Neuronal stem cell (in vitro differentiated cells): ENCODE measurements at places on chromosomes 4 and X.

DNA sequence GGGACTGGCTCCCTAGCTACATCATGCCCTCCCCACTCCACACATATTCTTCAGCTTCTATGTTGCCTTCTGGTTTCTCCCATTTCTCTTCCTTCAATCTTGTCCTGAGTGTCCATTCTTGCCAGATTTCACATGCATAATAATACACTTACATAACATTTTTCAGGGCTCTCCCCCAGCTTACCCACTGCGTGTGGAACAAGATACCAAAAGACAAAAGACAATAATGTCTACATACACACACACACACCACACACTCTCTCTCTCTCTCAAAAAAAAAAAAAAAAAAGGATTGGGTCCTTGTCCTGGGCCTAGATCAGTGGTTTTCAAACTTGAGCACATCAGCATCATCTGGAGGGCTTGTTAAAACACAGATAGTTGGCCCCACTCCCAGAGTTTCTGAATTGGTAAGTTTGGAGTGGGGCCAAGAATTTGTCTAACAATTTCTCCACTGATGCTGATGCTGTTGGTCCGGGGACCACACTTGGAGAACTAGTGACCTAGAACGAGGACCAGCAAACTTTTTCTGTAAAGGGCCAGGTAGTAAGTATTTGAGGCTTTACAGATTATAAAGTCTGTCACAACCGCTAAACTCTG lies 6.5 kb upstream of the SMARCA1 start:
- DNase-seq = no peak

DNA sequence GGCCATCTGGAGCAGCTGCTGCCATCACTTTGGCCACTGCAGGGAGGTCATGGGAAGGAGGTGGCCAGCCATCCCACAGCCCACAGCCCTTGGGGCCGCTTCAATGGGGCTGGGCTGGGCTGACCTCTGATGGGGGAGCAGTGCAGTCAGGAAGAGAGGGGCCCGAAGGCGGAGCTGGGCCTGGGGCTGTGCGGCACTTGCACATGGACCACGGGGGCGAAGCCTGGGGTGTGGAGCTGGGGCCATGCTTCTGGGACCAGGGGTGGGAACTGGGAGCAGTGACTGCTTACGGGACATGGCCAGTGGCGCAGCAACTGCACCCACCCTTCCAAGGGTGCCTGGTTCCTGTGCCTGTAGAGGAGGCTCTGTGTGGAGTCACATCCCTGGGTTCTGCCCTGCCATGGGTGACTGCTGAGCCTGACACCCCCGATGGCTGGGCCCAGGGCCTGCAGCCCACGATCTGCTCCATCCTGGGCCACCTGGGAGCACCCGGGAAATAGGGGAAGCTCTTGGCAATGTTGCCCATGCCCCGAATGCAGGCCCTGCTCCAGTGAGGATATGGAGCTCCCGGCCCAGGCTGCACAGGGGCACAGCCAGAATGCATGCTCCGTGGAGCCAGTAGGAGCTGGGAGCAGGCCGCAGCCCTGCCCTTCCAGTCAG lies 22.4 kb upstream of the SULT1B1 start:
- no peak for DNase-seq

DNA sequence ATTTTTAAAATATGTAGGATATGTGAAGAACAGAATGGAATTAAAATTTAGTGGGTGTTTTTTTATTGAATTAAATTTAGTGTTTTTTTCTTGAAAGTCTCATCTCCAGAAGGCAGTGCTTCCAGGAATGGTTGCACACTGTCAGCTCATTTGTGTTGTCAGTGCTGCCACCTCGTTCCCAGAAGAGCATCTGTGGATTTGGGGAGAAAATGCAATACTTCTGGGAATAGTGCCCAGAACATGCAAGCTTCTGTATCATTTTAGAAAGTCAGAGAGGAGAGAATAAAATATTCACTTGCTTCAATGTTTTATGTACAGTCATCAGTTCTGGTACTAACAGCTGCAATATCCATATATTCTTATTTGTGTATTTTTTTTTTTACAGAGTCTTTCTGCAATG lies 608.8 kb downstream of the PCDH7 start:
- no peak for DNase-seq

GRCh38 chr4:108492816-108493595 lies 127.4 kb upstream of the RPL34 start:
- DNase-seq = no peak

- DNase-seq = no peak
Observed at GRCh38 chr4:67167849-67168248, 377.5 kb downstream of the CENPC start.

DNA sequence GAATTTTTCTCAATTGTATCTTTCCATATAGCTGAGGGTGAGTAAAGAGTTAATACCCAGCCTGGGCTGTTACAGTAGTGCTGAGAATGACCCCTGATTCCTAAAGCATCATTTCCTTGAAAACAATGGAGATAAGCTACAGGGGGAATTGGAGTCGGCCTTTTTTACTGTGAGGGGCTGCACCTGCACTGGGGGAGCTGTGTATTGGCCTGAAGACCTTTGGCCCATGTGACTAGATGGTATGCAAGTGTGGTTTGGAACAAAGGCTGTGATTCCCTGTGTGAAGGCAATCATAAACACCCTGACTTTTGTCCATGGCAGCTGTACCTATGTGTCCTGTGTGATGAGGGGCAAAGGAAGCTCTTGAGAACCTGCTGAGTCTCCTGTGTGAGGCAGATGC lies 124.0 kb upstream of the HPGD start:
- no peak for DNase-seq

- DNase-seq = no peak
Observed at GRCh38 chr4:150237110-150237872, 159.0 kb downstream of the DCLK2 start.

DNA sequence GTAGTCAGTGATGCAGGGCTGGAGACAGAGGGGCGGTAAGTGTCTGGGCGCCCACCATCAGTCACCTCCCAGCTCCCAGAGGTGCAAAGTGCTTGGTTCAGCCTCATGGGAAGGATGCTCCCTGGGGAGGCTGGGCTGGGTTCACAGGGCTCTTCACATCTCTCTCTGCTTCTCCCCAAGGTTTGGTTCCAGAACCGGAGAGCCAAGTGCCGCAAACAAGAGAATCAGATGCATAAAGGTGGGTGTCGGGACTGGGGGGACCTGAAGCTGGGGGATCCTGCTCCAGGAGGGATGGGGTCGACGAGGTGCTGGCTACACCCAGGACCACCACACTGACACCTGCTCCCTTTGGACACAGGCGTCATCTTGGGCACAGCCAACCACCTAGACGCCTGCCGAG lies 10.1 kb downstream of the SHOX start:
- no peak for DNase-seq

DNA sequence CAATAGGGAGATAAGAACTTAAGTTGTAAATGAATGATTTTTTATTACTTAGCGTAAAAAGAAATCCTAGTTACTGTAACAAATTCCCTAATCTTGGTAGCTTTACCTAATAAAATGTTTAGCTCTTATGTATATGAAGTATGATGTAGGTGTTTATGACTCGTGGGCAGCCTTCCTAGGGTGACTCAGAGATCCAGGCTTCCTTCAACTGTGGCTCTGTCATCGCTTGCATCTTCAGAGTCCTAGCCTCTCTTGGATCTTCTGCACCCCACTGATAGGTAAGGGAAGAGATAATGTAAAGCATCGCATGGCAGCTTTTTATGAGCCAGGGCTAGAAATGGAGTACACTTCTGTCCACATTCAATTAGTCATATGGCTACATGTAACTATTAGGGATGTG lies 165.6 kb upstream of the GLRA2 start:
- DNase-seq = no peak

- no peak for DNase-seq
Observed at GRCh38 chr4:105780176-105780575, 71.6 kb downstream of the GSTCD start.

DNA sequence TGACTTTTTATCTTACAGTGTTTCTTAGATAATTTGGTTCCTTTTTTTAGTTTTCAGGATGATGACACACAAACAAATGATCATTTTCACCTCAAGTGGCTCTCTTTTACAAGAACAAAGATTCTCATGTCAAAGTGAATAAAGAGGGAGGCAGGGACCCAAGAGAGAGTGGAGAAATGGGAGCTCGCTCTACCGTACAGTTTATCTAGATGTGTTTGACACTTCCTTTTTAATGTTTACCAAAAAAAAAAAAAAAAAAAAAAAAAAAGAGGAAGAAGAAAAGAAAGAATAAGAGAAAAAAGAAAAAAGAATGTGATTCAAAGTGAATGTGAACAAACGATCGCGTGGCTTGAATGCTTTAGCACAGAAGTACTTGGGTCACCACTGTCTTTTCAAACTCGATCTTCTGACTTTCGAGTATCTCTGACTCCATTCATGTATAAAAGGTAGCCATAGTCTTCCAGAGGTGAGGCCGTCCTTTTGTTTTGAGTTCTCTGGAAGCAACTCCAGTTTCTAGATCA lies 75.6 kb upstream of the GRXCR1 start:
- no peak for DNase-seq

GRCh38 chr4:165502916-165503907 lies 124.4 kb downstream of the CPE start:
- DNase-seq = no peak

- DNase-seq = no peak
Observed at GRCh38 chrX:12999422-12999821, 24.5 kb downstream of the TMSB4X start.

DNA sequence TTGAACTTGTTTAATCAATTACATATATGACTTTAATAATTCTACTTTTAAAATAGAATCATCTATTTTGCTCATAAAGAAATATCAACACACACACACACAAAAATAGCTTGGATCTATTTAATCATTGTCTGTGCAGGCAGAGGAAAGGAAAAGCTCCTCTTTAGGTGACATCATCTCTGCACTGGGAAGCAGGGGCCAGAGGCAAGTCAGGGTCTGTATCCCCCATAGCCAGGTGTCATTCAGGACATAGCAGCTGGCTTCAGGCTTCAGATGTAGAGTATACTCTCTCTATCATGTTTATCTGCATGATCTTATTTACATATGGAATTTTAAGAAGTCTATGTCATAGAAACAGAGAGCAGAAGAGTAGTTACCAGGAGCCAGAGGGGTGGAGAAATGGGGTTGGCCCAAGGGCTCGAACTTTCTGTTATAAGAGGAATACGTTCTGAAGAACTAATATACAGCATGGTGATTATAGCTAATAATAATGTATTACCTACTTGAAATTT lies 110.4 kb upstream of the LDB2 start:
- DNase-seq = no peak
